ENCODE measurements at places on chromosomes 3 and 15.

DNA sequence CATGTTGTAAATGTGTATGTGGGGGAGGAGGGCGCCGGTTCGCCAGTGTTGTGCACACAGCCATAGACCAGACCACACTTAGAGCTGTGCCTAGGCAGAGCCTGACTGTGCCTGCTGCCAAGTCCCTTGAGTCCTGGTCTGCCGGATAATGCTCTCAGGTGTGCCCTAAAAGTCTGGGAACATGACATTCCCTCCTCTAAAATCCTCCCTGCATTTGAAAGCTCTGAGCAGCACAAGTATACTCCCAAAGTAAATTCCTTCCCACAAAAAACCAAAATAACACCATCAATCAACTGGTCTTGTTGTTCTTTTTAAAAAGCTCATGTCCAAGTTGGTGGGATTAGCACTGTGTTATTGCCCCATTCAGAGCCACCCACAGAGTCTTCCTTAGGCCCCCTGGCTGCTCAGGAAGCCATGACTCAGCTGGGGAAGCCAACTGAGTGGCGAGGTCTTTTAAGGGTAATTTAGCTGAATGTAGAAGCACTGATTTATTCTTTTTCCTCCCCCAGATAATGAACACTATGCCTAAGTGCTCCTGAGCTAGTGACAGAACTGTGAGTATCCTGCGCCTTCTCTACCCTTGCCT lies 147.8 kb upstream of the MCTP2 start:
- DNase-seq = no peak

DNA sequence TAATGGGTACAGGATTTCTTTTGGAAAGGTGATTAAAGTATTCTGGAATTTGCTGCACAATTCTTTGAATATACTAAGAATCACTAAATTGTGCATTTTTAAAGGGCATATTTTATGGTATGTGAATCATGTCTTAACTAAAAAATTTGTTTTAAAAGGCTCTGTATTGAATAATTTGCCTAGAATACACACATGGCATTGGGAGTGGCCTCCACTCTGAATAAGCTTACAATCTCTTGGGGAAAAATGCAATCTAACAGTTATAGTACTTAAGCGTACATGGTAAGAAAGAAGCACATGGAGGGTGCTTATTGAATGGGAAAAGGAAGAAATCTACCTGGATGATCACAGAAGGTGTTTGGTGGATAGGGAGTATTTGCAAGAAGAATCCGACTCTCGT lies 385.1 kb downstream of the LPP start:
- no peak for DNase-seq

DNA sequence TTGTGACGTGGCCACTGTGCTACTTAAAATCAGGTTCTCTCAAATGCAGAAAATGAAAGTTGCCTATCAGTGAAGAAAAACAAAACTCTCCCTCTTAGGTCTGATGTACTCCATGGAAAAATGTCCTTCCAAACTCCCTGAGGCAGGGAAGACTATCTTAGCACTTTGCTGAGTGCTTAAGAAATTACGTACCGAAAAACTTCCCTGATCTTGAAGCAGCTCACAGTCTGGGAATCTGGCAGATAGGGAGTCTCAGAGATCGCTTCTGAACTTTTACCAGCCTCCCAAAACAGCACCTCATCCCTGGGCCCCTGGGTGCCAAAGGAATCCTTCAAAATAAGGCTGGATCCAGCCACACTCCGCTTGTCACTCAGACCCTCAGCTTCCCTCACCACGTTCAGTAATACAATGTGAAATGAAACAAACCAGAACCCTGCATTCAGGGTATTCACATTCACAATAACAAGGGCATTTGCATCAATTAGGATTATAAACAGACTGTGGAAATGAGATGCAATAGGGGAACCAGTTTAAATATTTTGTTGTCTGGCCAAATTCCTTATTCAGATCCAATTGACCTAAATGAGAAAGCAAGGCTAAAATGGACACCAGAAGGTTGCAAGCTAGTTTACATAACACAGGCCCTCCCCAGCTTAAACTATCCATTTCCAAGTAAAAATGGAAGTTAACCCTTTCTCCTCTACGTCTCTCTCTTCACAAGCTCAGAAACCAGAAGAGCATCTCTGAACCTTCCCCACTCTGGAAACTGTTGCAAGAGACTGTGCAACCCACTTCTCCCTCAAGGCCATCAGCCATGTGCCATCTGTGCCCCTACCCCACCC lies 20.9 kb downstream of the OSBPL10 start:
- no peak for DNase-seq

GRCh38 chr3:30913176-30913575 lies 18.7 kb upstream of the GADL1 start:
- no peak for DNase-seq

DNA sequence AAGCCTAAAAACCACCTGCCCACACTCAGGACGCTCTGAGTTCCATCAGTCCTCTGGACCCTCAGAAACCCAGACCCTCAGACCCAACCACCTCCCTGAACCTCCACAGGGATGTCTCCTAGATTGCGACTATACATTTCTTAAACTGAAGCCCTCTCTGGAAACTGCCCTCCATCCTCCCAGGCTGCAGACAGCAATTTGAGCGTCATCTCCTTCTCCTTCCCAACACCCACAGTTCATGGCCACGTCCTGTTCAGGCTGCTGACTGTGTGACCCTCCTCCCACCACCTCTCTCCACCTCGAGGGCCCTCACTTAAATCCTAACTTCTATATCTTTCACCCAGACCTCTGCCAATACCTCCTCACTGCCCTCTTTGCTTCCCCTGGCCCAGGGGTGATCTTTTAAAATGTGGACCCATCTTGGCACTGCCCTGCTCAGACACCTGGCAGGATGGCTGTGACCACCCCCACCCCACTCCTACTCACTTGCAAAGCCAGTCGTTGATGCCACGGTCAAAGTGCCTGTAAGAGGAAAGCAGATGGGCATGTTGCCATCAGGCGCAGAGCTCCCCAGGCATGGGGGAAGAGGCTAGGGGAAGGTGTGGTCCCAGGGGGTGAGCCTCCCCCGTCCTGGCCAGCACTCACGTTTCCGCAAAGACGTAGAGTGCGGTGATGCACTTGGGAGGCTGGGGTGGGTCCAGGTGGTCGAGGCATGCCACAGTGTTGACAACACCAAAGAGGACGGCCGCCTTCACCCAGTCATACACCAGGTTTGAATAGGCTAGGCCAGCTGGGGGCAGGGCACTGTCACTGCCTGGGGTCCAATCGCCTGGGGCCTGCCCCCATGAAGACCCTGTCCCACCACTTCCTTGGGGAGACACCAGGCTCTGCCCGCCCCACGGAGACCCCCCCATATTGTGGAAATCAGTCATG lies 6.0 kb downstream of the HHATL start:
- DNase-seq = no peak

- no peak for DNase-seq
Observed at GRCh38 chr15:51849860-51850259, 20.4 kb downstream of the TMOD3 start.

DNA sequence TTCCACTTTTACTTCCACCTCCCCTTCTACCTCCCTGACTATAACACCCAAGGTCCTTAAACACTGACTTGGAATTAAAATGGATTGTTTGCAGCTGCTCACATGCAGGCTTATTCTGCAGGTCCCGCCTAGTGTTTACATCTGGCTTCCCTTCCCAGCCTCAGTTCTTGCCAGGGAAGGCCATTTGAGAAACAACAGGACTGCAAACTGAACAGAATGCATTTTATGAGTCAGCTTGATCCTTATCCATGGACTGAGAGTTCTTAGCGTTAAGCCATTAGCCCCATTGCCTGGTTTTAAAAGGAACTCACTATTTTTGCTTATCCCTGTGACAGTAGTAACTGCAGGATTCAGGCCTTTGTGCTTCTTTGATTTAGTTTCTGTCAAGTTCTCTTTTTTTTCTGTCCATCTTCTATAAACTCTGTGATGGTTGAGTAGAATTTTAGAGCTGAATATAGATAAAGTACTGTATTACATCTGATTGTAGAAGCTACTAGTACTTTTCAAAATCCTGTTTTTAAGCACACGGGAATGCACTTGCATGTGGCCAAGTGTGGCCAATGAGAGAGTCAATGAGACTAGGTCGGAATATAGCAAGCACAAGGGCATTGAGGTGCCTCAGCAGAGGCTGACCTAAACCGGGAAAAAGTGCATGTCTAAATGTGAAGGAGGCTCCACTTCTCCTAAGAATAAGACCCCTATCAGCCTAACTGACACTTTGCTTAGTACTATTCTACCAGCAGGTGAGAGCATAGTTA lies 106.4 kb downstream of the TUSC7 start:
- no peak for DNase-seq

GRCh38 chr15:68582864-68583263 lies 4.1 kb downstream of the CORO2B start:
- no peak for DNase-seq

- DNase-seq = no peak
Observed at GRCh38 chr3:17969985-17970568, 227.6 kb upstream of the TBC1D5 start.

DNA sequence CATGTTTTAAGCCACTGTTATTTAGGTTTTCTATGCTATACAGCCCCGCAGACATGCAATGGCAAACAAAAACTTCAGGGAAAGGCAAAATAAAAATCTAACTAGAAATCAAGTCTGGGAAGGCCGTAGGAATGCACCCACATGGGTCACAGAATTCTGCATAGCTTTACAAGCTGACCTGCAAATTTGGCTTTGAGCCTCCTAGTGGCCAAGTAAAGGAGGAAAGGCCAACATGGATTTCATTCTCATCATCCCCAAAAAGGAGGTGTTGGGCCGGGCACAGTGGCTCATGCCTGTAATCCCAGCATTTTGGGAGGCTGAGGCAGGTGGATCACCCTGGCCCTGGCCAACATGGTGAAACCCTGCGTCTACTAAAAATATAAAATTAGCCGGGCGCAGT lies 124.3 kb downstream of the FBLN2 start:
- DNase-seq = no peak

DNA sequence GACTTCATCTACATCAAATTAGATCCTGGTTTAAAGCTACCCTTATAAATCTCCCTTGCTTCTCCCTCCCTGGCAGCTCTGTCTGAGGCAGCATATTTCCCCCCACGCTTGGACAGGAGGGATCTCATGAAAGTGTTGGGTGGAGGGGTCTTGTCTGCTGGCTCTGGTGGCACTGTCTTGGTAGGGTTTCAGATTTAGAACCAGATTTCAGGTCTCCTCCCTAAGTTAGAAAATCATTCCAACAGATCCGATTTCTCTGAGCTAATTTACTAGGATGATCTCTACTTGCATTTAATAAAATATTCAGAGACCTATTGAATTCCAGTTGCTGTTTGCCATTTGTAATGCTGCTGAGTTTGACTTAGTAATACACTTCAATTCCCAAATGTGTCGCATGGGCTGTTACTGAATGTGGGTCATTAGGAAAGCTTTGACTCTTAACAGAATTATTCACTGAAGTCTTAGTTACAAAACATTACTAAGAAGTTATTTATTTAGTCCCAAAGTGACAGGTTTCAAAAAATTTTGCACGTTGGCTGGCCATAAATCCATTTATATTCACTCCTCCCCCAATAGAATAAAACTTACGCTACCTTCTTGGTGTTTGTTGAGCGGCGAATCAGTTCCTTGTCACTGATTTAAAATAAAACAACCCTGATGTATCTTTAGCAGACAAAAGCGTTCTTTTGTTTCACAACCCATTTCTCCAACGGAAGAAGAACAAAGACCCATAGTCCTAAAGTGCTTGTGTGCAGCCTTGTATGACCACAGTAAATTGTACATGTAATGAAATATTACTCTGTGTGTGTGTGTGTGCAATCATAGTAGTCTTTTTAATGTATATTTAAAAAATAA lies 84.5 kb downstream of the TRAK1 start:
- DNase-seq = no peak

DNA sequence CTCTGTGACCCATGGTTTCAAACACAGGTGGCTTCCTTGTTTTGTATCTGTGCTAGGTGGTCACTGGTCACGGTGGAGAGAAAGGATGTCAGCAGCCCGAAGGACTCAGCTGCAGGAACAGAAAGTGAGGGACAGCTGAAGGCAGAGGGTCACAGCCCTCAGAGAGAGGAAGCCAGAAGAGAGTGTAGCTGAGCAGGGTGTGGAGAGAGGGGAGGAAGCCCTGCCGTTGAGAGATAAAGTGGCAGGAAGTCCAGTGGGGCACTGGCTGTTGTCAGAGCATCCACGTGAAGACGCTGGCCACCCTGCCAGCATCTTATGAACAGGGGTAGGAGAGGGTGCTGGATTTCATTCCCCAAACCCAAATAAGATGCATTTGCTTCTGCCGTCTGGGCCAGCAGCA lies 36.9 kb downstream of the LIMD1 start:
- peak; percentile 34 for DNase-seq

DNA sequence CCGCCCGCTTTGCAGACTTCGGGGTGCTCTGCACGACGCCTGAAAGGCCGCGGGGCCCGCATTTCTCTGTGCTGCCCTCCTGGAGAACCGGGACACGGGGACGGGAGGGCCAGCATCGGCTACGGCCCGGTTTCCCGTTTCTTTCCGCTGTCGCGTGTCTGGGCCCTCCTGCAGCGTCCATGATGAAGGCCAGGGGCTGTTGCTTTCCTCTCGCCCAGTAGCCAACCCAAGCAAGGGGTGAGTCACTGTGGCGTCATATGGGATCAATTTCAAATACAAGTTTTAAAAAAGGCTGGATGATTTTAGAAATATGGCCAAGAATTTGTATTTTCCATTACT lies 435 bp downstream of the SLC35G2 start:
- no peak for DNase-seq

DNA sequence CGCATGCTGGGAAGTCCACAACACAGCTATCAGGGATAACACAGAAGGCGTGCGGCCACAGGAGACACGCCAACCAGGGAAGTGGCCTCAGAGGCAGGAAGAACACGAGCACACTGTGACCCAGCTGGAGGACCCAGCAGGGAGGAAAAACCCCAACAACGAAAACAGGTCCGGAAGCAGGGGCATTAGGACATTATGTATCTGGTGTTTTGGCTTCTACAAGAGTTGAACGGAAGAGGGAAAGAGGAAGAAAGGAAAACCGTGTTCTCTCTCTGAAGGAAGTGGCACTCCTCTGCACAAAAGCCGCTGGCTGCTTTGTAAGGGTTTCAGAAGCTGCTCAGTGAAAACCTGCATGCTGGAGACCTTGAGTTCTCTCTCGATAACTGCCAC lies 61.8 kb downstream of the HACD2 start:
- no peak for DNase-seq

- peak; percentile 20 for DNase-seq
Observed at GRCh38 chr15:66698318-66698961, 3.6 kb upstream of the SMAD6 start.

- DNase-seq = no peak
Observed at GRCh38 chr3:62090066-62090465, 283.3 kb downstream of the FEZF2 start.

- no peak for DNase-seq
Observed at GRCh38 chr3:31357451-31357850, 175.3 kb upstream of the STT3B start.

DNA sequence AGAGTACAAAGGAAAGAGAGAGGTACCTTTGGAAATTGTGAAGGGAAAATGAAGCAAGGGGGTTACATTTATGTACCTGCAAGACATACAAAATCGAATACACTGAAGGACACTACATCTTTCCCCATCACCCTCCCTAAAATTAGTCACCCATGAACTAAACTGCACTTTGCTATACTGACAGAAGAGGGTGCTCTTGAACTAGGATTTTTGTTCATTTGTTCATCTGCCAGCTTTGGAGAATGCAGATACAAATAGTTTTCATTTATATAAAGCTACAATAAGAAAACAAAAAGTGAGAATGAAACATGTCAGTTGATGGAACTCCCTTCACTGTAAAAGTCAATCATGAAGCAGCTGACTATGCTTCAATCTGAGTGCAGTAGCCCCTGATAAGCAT lies 55.7 kb downstream of the PCCB start:
- DNase-seq = no peak

- DNase-seq = no peak
Observed at GRCh38 chr15:68001811-68002210, 52.3 kb upstream of the PIAS1 start.

Measured in CD4-positive, alpha-beta T cell treated with Interleukin-4 for 1 hour (primary cell).